ENCODE measurements at places on chromosomes 1 and 21. TPM values are rescaled to one million over a fixed set of nuclear protein-coding genes. Genes with fewer than 3 reads are reported as not detected.
A peak's percentile ranks its signal among the peaks of the same experiment; 100 is the strongest.

Gene ZSCAN20
- 8.0 TPM for total RNA-seq

GRCh38 chr1:119771770-119772169 lies 3.1 kb upstream of the HMGCS2 start:
- no peak for DNase-seq

DNA sequence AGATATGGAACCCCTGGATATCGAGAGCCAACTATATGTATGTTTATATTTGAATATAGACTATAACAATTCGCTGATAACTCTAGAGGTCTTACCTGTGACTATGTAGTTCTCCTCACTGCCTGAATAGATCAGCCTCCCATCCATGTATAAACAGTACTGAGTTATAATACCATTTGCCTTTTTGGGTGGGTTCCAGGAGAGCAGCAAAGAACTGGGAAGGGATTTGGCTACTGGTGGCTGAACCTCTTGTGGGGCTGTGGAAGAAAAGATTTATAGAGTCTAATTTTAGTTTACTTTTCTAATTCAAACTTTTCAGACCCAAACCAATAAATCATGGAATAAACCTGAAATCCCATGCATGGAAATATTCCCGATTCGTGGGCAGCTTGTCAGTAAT lies 376.9 kb downstream of the USH2A start:
- no peak for DNase-seq

GRCh38 chr1:9589719-9590157 lies 1.0 kb downstream of the TMEM201 start:
- DNase-seq: peak; percentile 32

- DNase-seq: no peak
Measured at GRCh38 chr1:17777818-17778217, 22.7 kb downstream of the ACTL8 start.
